ENCODE measurements at places on chromosomes 2 and 18. TPM values are rescaled to one million over a fixed set of nuclear protein-coding genes. Genes with fewer than 3 reads are reported as not detected.

HTRA2 gene
- total RNA-seq: 28.4 TPM

ATP8B1 gene
- total RNA-seq: 0.15 TPM

TMEM17 gene
- total RNA-seq: 2.4 TPM

CBLN2 gene
- total RNA-seq: not detected

CIAO1 gene
- 106 TPM for total RNA-seq

MYOM1 gene
- total RNA-seq: 0.45 TPM

SUCLG1 gene
- total RNA-seq: 40.2 TPM

HRH4 gene
- not detected for total RNA-seq

TUBB8B gene
- 0.36 TPM for total RNA-seq

ANAPC1 gene
- 50.9 TPM for total RNA-seq

IER3IP1 gene
- total RNA-seq: 10.9 TPM

KLHL29 gene
- 1.6 TPM for total RNA-seq
